ENCODE measurements at places on chromosomes 2 and 18.

- DNase-seq = no peak
Observed at GRCh38 chr2:191721331-191721730, 43.4 kb downstream of the NABP1 start.

GRCh38 chr2:227004482-227004881, 159.5 kb downstream of the COL4A4 start:
- DNase-seq = no peak

DNA sequence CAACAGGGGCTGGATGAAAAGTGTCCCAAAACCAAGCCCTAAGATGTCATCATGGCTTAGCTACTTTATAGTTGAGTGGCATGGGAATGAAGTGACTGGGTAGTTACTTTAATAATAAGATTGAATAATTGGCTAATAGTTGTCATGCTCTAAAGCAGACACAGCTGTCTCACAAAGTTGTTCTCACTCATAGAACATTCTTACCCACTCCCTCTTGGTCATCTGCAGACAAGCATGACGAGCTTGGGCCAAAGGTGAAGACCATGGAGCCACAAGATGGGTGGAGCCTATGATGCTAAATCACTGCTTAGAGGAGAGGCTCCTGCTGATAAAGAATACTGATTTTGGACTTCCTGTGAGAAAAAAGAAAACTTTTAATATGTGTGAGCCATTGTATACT, 62.4 kb upstream of the MMADHC start:
- DNase-seq = no peak

- DNase-seq = no peak
Observed at GRCh38 chr2:52342458-52342857, 1310.5 kb upstream of the NRXN1 start.

GRCh38 chr2:48482313-48482712, 47.6 kb upstream of the STON1 start:
- no peak for DNase-seq

Measured in NCI-H2081 treated with DMSO at 0.1 percent for 48 hours (cell line).